ENCODE measurements at places on chromosomes 2 and 18.

DNA sequence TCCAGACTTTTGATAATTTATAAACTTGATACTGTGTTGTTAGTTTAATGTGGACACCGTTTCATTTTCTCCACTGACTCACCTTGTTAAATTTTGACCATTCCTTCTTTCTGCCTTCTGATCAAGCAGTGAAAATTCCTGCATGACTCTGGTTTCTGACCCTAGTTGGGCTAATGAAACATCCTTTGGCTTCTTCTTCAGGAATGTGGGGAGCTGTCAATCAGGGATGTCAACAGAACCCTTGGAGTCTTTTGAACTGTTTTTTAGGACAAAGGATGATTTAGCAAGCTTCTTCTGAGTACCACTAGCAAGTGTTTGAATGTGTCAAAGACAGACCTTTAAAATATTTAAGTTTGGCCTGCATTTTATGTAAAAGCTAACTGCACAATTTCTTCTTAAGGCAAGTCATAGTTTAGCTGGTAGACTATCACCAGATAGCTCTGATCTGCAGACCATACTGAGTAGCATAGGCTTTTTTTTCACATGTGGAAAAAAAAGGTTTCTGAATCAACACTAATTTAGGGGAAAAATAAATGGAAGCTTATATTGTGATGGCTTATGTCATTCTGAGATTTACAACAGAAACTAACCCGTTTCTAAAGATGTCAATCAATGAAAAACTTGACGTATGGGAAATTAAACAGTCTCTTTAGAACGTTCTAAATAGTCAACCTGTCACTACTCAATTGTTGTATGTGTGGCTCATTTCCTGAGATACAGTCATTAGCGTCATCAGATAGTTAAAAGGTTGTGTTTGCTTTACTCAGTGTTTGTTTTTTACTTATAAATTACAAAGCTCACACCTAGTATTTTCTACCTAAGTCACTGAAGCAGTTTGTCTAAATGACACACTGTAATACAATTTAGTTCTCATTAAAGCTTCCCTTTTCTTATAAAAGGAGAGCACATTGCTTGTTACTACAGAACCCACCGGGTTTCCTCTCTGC is 311.4 kb downstream of the PTPRM start:
- DNase-seq: no peak

- no peak for DNase-seq
Observed at GRCh38 chr2:73238976-73239375, 4.9 kb downstream of the CCT7 start.

GRCh38 chr2:71785516-71785981 is 332.2 kb downstream of the DYSF start:
- DNase-seq: no peak

DNA sequence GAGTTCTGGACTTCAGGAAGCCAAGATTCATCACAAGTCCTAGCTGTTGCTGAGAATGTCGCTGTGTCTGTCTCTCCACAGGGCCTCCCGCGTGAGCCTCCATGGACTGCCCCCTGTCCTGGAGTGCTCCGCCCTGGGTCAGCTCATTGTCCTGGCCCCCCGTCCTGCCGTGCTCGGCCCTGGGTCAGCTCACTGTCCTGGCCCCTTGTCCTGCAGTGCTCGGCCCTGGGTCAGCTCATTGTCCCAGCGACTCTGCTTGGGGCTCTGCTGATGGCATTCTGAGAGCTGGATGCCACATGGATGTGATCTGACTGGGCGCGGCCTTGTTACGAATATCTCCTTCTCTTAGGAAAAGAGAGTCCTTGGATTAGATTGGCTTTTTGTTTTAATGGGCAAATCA is 78.5 kb downstream of the EIPR1 start:
- DNase-seq: no peak

- no peak for DNase-seq
Observed at GRCh38 chr2:218422403-218423086, 3.6 kb downstream of the VIL1 start.

DNA sequence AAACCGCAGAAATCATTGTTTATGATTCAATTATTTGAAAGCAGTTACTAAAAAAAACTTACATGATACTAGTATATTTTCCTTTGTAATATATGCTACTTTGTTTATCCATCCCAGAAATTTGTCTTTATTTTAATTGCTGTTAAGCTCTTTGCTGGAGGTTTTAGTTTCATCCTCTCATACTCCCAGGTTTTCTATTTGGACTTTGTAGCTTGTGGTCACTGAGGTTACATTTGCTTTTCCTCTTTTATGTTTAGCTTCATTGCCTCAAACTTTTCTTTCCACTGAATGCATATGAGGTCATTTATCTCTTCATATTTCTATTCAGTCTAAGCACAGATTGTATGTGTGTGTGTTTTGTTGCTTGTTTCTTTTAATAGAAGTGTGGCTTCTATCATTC is 89.9 kb downstream of the ERBB4 start:
- DNase-seq: no peak

- no peak for DNase-seq
Observed at GRCh38 chr2:70716131-70716743, 51.8 kb downstream of the ADD2 start.

DNA sequence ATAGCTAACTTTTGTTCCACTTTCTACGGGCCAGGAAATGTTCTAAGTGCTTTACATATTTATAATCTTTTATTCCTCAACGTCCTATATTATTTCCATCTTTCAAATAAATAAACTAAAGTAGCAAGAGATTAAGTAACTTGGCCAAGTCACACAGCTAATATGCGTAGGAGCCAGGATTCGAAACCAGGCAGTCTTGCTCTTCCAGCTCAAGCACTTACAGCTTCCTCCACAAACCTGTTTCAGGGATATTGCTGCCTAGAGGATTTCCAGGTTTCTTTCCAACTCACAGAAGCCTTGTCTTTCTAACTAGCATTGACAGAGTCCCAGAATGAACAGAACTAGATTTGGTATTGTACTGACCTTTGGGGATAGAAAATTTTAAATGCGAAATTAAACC is 102.5 kb downstream of the FIGN start:
- DNase-seq: no peak

DNA sequence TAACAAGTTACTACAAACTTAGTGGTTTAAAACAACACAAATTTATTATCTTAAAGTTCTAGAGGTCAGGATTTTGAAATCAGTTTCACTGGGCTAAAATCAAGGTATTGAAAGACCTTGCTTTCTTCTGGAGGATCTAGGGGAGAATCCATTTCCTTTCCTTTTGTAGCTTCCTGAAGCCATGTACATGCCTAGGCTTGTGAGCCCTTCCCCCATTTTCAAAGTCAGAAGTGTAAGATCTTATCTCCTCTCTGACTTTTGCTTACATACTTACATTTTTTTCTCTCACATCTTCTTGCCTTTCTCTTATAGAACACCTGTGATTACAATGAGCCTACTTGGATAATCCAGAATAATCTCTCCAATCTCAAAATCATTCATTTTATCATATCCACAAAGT is 78.7 kb upstream of the MBOAT2 start:
- no peak for DNase-seq

GRCh38 chr2:240182001-240182400 is 41.5 kb upstream of the OTOS start:
- DNase-seq: no peak

- DNase-seq: no peak
Observed at GRCh38 chr18:35732636-35733035, 151.1 kb downstream of the GALNT1 start.

GRCh38 chr2:219308142-219309101 is 779 bp downstream of the PTPRN start:
- no peak for DNase-seq

DNA sequence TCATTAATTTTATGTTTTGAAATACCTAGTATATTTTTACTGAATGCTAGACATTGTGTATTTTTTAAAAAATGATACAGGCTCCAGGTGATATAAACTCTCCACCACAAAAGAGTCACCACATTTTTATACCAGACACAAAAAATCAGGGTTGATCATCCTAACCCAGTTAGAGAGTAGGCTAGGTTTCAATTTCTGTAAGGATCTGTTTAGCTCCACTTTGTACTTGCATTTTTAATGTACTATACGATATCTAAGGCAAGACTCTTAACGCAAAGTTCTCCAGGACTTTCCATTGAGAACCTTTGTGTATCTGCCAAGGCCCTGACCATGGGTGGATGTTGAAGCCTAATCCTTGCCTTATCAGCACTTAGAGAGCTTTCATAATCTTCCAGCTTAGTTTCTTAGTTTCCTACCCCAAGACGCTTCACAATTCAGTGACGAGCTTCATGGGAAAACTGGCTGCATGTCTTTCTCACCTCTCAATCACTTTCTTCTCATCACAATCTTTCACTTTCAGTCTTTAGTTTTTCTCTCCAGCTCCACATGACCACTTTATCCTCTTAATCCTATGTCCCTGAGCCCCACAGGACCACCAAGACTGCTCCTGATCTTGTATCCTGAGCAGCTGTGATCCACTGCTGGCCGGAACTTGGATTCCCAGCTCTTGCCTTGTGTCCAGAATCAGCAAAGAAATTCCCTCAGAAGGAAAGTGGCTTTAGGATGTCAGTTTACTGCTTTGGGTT is 635.8 kb downstream of the RNF144A start:
- no peak for DNase-seq

GRCh38 chr2:10400568-10400977 is 47.6 kb downstream of the ODC1 start:
- no peak for DNase-seq

- DNase-seq: no peak
Observed at GRCh38 chr2:608711-609110, 68.5 kb downstream of the TMEM18 start.

- no peak for DNase-seq
Observed at GRCh38 chr2:216463148-216463547, 35.5 kb upstream of the RPL37A start.

- DNase-seq: no peak
Observed at GRCh38 chr2:42828487-42829425, 36.4 kb upstream of the HAAO start.

DNA sequence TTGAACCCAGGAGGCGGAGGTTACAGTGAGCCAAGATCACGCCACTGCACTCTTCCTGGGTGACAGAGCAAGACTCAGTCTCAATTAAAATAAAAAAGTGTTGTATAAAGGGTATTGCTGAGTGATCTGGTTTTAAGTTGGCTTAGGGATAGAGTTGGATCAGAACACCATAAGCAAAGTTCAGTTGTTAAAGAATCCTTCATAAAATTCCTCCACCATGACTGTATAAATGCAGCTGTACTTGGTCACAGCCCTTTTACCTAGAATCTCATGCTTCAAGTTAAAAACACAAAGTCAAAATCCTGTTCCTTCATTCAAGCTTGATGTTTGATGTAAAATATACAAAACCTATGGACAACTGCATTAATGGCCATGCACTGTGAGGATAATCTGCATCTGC is 33.4 kb upstream of the PNO1 start:
- no peak for DNase-seq

DNA sequence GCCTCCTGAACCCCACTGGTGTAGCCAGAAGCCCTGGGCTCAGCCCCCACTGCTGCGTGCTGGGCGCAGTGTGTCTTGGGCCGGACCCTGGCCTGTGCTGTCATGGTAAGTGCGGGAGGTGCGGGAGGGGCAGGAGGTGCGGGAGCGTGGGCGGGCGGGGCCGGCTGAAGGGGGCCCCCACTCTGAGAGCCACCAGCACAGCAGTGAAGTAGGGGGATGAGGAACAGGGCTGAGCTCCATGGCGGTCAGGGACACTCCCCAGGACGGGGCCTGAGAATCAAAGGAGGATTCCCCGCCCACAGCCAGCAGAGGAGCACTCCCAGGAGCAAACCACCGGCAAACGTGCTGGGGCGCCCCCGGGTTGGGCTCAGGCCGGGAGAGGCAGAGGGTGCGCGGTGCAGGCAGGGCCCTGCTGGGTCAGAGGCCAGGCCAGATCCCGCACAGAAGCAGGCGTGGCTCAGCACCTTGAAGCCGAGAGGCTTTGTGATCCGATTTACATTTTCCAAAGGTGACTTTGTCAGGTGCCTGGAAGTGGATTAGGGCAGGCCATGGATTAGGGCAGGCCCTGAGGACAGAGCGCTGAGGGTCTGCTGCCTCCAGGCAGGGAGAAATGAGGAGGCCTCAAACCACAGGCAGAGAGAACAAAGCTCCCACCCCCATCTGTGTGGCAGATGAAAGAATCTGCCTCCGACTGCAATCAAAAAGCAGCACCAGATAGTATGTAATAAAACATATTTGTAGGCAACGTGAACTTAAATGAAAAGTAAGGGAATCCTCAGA is 152.0 kb upstream of the RAB6C start:
- no peak for DNase-seq

- no peak for DNase-seq
Observed at GRCh38 chr18:26803643-26804042, 61.9 kb downstream of the AQP4 start.

- no peak for DNase-seq
Observed at GRCh38 chr18:34077599-34077998, 147.1 kb downstream of the NOL4 start.

DNA sequence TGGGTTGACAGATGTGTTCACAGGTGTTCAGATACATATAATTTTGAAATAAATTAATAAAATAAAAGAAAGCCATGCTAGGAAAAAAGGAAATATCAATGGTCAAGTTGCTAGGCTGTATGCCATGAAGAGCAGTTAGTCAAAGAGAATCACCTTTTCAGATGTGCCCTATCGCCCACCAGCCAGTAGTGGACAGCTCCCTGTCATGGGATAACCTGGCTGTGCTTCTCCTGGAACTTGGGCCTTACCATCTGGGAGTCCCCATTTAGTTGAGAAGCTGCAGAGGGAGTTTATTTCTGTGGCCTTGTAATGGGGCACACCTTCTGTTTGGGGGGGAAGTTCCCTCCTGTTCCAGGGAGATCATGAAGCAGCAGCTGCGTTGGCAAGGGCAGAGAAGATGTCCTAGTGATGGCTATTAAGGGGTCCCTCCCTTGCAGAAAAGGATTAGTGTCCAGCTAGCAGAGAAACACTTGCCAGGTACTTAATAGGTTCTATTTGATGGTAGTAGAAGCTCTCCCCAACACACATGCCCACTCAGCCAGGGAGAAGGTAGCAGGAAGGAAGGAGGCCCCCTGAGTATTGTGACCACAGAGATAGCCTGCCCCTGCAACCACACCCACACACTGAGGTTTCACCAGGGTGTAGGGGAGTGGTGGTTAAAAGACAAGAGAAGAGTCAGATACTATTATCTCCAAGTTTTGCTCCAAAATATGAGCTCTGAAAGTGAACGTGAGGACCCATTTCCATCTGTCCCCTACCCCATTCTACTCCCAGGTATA is 117.7 kb downstream of the B3GNT2 start:
- DNase-seq: no peak

DNA sequence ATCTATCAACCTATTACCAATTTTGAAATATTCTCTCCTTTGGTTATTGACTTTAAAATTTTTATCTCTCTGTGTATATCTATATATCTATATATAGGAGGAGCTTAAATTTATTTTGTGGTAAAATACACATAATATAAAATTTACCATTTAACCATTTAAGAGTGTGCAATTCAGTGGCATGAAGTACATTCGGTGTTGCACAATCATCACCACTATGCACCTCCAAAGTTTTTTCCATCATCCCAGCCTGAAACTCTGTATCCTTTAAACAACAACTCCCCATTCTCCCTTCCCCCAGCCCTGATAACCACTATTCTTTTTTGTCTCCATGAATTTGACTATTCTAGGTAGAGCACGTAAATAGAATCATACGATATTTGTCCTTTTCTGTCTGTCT is 49.1 kb downstream of the CDKL4 start:
- no peak for DNase-seq
